ENCODE measurements at places on chromosomes 2 and 18.
A peak's percentile ranks its signal among the peaks of the same experiment; 100 is the strongest.

DNA sequence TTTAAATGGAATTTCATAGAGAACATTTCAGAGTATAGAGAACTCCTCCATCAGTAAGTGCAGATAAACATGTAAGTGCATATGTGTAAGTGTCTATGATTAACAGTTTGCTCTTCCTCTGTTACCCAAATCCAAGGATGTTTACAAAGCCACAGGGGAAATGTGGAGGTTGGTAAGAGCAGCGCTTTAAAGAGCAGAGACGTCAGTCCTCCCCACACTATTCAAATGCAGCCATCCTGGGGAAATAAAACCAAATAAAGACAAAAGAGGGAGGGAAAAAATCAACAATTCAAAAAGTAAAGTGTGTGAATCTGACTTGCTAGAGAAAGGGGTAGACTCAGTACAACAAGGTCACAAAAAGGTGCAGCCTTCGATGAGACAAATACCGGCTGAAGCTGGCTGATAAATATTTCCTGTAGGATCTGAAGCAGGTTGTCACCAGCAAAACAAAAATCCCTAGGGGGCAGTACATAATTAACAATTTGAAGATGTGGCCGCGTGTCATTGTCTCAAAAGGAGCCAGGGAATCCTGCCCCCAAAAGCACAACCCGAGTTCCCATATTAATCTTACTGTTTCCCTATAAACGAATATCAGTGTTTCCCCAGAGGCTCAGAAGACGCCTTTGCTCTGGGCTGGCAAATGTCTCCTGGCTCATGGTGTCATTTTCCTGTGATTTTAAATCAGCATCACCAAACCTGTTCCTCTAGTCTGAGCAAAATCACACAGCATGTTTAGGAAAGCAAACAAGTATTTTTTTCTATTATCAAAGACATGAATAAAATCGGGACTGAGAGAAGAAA is 216.5 kb downstream of the CDCA7 start:
- H3K4me3 ChIP-seq: no peak overlapping the region
- H3K27ac ChIP-seq: no peak overlapping the region
- peak; percentile 39 for DNase-seq
- no peaks in the 10 kb centered on the region for H3K36me3 ChIP-seq

GRCh38 chr2:29373870-29374269 is 258.7 kb downstream of the CLIP4 start:
- no peak overlapping the region for H3K4me3 ChIP-seq
- H3K27ac ChIP-seq: no peak overlapping the region
- peaks cover 1% of the 10 kb centered on the region for H3K27me3 ChIP-seq
- no peaks in the 10 kb centered on the region for H3K36me3 ChIP-seq

- DNase-seq: no peak
- peaks cover 22% of the 10 kb centered on the region for H3K4me1 ChIP-seq
- H3K27me3 ChIP-seq: no peaks in the 10 kb centered on the region
- no peak overlapping the region for H3K4me3 ChIP-seq
- no peak overlapping the region for H3K27ac ChIP-seq
Measured at GRCh38 chr2:109207176-109207575, 78.2 kb downstream of the SH3RF3 start.

DNA sequence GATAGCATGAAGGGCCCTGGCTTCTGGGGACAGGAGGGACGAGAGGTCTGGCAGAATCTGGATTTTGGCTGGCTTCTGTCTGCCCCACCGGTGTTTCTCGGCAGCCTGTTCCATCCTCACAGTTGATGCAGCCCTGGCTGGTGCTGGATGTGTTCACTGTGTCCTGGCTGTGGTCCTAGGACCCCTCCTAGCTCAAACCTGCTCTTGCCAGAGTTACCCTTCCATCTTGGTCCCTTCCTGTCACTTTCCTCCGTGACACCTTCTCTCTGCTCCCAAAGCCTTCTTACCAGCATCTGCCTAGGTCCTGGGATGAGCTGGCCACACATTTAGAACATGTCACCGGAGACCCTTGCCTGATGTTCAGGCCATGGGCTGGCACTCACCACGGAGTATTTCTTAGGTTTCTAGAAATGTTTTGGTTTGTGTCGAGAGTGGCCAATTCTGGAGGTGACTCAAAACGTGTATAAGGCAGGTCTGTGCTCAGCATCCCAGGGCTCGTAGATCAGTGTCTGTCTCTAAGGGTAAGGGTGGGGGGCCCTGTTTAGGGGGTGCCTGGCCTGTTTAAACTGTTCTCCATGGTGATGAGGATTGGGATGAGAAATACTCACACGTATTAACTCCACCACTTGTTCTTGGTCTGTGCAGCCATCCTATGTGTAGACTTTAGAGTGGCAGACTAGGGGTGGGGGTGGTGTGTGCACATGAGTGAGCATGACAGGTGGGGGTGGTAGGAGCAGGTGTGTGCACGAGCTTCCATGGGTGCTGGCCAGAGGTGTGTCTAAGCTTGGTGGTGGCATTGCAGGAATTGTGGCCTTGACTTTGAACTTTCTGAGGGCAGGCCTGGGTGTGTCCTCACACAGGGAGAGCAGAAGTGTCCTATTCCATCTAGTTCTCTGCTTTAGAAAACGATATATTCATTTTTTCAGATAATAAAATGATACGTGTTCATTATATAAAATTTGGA is 162.7 kb downstream of the DYSF start:
- no peak overlapping the region for H3K27ac ChIP-seq
- no peaks in the 10 kb centered on the region for H3K4me1 ChIP-seq
- H3K27me3 ChIP-seq: peaks cover 28% of the 10 kb centered on the region
- no peaks in the 10 kb centered on the region for H3K36me3 ChIP-seq
- H3K4me3 ChIP-seq: no peak overlapping the region
- DNase-seq: no peak

DNA sequence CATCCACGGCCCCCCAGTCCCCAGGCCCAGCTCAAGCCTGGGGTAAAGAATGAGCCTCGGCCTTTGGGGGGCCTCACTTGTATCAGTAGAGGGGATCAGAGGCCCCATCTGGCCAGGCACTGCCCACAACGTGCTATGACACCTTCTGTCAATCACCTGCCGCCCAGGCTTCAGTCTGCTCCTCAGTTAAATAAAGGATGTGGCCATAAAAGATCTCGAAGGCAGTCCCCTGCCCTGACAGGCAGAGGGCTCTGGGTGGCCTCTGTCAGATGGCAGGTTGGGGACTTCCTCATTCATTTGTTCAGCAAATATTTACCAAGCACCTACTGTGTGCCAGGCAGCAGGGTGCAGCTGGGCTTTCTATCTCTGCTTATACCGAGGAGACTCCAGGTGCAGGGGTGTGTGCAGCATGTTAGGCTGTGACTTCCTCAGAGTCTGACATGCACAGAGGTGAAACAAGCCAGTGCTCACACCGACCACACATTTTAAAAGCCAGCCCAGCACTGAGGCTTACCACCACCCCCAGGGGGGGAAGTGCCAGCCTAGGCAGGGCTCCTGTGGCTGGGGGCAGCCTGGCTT is 166.4 kb downstream of the GALNT1 start:
- H3K27me3 ChIP-seq: peaks cover 28% of the 10 kb centered on the region
- H3K27ac ChIP-seq: no peak overlapping the region
- no peaks in the 10 kb centered on the region for H3K4me1 ChIP-seq
- no peak overlapping the region for H3K4me3 ChIP-seq
- no peaks in the 10 kb centered on the region for H3K36me3 ChIP-seq

GRCh38 chr2:46555011-46555410 is 75.6 kb downstream of the TMEM247 start:
- H3K36me3 ChIP-seq: peaks cover 32% of the 10 kb centered on the region
- no peak for DNase-seq
- no peaks in the 10 kb centered on the region for H3K27me3 ChIP-seq
- H3K27ac ChIP-seq: no peak overlapping the region
- no peaks in the 10 kb centered on the region for H3K4me1 ChIP-seq

DNA sequence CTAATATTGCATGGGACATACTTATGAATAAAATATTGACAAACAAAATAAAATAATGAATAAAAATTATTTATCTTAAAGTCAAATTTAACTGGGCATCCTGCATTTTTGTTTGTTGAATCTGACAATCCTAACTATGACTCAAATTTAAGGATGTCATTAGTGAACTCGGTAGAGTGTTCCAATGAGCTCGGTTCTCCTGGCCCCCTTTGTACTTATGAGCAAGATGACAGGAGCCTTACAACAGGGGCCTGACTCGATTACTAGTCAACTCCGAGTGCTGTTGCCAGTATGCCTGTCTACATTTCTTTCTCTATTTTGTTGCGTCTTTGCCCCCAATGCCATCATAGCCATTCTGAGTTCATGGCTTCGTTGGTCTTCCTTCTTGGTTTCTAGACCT is 40.3 kb downstream of the HRH4 start:
- no peak overlapping the region for H3K4me3 ChIP-seq
- H3K36me3 ChIP-seq: no peaks in the 10 kb centered on the region
- DNase-seq: peak; percentile 16
- peaks cover 5% of the 10 kb centered on the region for H3K27me3 ChIP-seq

GRCh38 chr2:1541819-1542475 is 128.7 kb downstream of the TPO start:
- H3K36me3 ChIP-seq: no peaks in the 10 kb centered on the region
- peaks cover 7% of the 10 kb centered on the region for H3K4me1 ChIP-seq
- H3K4me3 ChIP-seq: no peak overlapping the region
- H3K27ac ChIP-seq: no peak overlapping the region
- H3K27me3 ChIP-seq: peaks cover 2% of the 10 kb centered on the region

DNA sequence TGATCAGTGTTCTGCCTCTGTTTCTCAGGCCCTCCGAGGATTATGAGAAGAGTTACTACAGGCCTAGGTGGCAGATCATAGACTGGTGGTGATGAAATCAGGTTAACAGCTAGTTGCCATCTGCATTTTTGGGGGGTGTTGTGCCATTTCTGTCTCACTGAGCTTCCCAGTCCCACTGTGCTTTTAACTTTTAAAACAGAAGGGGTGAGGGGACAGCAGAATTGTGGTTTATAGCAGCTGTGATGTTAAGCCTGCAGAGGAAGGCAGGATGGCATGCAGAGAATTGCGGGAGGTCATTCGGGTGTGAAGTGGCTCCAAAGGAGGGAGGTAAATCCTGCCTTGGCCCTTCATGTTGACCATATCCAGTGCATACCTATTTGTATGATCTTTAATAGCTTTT is 5.0 kb downstream of the CAB39 start:
- H3K27me3 ChIP-seq: no peaks in the 10 kb centered on the region
- H3K27ac ChIP-seq: no peak overlapping the region
- H3K4me1 ChIP-seq: peaks cover 24% of the 10 kb centered on the region
- H3K4me3 ChIP-seq: no peak overlapping the region
- no peak for DNase-seq
- H3K36me3 ChIP-seq: peaks cover 4% of the 10 kb centered on the region

- peaks cover 21% of the 10 kb centered on the region for H3K4me1 ChIP-seq
- H3K27ac ChIP-seq: no peak overlapping the region
- peak; percentile 33 for DNase-seq
- no peak overlapping the region for H3K4me3 ChIP-seq
- no peaks in the 10 kb centered on the region for H3K27me3 ChIP-seq
Measured at GRCh38 chr2:33073018-33073417, 126.3 kb downstream of the LTBP1 start.
